ENCODE measurements at places on chromosomes 5 and 9.

GRCh38 chr5:761059-761771, 23.3 kb downstream of the ZDHHC11B start:
- DNase-seq: no peak

- no peak for DNase-seq
Measured at GRCh38 chr5:79075646-79076426, 6.3 kb downstream of the BHMT2 start.

DNA sequence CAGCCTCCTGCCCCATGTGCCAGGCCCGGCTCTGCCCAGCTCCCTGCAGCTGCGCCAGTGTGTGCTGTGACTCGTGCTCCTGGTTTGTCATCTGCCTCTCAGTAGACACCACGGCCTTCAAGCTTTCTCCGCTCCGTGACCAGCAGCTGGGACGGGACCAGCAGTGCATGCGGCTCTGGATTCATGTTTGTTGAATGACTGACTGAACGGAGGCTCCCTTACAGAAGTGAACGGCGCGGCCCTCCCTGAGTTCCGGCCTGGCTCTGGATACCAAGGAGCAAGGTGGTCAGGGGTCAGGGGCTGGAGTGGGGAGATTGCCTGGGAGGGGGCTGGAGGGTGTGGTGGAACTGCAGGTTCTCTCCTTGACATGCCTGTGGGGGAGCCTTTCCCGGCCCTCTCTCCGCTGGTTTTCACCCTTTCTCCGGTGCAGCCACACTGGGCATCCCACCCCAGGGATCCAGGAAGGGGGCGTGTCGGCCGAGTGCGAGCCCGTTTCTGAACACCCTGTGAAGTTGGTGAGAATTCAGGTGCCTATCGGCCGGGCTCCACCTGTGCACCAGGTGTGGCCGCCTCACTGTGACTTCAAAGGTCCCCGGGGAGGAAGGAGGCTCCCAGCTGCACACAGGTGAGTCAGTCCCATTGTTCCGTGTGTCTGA, 11.1 kb upstream of the CEP72 start:
- DNase-seq: no peak

- DNase-seq: no peak
Measured at GRCh38 chr9:4011054-4011453, 288.8 kb downstream of the GLIS3 start.

- peak; percentile 32 for DNase-seq
Measured at GRCh38 chr9:7095058-7095457, 337.3 kb downstream of the KDM4C start.

DNA sequence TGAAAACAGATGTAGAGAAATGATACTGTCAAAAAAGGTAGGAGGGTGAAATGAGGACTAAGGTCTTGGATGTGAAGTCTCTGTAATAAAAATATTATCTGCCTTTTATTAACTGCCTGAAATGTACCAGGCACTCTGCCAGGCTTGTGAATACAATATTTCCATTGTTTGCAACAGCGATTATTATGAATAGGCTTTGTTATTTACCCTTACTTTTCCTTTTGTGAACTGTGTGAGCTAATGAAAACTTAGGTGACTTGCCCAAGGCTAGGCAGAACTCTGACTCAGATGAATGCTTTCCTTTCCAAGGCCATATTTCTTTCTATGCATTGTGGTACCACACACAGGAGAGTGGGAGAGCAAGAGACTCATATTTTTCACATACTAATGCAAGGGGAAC, 204.1 kb downstream of the CDH12 start:
- no peak for DNase-seq

DNA sequence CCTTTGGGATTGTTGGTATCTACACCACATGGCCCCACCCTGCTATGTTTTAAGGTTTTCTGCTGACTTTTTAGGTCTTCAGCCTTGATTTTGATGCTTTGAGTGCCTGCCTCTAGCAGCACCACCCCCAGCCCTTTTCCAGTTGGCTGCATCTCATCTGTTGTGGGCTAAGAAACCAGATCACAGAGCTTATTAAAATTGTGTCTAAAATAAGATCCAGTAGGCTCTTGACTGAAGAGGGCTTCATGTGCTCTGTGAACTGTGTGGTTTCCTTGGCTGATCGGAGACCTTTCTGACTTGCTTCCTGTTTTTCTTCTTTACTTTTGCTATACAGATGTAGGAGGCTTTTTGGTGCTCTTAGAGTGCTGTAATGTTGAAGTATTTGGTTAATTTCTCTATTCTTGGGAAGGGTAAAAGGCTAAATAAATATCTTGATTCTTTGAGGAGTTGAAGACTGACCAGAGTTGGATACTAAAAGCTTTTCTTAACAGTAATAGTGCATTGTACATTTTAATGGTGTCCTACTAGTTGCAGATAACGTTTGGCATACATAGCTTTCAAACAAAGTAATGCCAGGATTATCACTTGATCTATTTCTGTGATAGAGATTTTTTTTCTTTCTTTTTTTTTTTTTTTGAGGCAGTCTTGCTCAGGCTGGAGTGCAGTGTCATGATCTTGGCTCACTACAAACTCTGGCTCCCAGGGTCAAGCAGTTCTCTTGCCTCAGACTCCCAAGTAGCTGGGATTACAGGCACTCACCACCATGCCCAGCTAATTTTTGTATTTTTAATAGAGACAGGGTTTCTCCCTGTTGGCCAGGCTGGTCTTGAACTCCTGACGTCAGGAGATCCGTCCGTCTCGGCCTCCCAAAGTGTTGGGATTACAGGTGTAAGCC, 4.5 kb downstream of the UBE2D2 start:
- peak; percentile 95 for DNase-seq

DNA sequence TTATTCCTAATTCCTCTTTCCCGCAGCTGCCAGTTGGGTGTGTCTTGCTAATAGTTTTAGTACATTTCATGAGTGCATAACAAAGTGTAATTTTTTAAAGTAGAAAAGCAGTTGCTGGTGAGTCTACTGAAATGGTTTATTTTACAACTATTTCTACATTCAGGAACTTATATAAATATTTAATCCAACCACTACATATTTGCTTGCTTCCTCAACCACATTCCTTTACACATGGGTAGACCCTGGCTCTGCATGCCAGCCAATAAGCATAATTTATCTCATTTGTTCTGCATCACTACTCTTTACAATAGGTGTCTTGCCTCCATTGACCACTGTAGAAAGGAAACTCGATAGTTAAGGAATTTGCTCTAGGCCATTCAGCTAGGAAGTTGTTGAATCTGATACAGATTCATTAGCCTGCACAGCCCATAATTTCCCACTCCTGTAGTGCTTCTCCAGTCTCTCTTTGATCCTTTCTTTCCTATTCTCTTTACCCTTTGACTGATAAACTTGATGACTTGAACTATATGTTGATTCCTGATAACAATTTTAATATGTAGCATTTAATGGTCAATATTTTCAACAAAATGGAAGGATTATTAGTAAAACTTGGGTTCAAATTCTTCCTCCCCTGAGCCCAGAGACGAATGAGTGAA, 342.5 kb upstream of the ACTBL2 start:
- DNase-seq: no peak

GRCh38 chr5:88553986-88554385, 285.3 kb upstream of the TMEM161B start:
- no peak for DNase-seq

DNA sequence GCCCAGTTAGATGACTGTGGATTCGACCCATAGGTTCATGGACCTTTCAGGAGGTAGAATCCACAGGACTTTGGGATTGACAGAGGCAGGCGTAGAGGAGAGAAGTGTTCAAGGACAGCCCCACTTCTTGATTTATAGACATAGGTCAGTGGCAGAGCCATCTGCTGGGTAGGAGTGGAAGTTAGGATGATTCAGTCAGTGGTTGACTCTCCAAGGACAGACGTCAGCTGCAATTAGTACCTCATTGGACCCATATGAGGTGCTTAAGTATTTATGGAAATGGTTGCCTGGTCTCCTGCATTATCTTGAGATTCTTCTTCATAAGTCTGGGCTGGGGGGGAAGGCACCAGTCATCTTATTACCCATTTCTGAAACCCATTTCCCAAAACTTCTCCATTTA, 70.9 kb downstream of the SH3RF2 start:
- DNase-seq: no peak

GRCh38 chr9:82829818-82830217, 233.1 kb downstream of the RASEF start:
- DNase-seq: no peak

DNA sequence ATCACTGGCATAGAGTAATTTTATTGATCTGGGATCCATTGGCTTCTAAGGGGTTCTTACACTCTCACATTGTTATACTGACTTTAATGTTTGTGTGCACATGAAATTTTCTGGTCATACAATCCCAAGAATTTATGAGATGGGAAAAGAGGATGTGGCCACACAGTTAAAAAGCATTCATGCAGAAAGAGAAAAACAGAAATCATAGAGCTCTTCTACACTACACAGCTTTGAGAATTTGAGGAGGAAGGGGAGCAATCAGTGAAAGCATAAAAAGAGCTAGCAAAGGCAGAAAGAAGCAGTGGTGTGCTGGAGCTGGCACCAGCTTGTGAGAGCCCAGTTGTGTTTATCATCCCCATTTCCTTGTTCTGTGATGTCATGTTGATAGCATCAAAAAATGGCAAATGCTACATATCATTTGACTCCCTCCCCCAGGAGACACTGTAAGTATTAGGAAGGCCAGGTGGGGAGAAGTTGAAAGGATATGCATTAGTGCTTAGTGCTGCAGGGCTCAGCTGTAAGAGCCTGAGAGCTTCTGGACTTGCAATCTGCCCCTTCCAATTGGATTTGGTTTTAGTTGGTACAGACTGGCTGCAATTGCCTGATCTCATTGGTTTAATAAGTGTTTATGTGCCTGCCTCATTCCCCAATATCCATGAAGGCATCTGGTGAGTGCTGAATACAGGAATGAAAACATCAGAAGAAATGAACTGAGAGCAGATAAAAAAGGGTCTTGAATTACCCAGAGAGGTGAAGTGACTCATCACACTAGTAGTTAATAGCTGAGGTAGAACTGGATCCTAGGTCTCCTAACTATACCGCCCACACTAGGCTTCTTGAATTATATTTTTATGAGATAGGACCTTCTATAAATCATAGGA, 30.9 kb downstream of the RHOBTB3 start:
- DNase-seq: peak; percentile 15

DNA sequence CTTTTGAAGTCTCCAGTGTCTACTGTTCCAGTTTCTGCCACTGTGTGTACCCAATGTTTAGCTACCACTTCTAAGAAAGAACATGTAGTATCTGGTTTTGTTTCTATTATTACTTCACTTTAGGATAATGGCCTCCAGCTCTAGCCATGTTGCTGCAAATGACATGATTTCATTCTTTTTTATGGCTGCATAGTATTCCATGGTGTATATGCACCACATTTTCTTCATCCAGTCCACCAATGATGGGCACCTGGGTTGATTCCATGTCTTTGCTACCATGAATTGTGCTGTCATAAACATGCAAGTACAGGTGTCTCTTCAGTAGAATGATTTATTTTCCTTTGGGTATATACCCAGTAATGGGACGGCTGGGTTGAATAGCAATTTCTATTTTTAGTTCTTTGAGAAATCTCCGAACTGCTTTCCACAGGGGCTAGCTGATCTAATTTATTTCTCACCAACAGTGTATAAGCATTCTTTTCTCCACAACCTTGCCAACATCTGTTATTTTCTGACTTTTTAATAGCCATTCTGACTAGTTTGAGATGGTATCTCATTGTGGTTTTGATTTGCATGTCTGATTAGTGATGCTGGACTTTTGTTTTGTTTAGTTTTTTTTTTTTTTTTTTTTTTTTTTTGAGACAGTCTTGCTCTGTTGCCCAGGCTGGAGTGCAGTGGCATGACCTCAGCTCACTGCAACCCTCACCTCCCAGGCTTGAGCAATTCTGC, 68.9 kb downstream of the WDR41 start:
- no peak for DNase-seq

GRCh38 chr5:132905938-132906337, 32.5 kb downstream of the LEAP2 start:
- peak; percentile 50 for DNase-seq

DNA sequence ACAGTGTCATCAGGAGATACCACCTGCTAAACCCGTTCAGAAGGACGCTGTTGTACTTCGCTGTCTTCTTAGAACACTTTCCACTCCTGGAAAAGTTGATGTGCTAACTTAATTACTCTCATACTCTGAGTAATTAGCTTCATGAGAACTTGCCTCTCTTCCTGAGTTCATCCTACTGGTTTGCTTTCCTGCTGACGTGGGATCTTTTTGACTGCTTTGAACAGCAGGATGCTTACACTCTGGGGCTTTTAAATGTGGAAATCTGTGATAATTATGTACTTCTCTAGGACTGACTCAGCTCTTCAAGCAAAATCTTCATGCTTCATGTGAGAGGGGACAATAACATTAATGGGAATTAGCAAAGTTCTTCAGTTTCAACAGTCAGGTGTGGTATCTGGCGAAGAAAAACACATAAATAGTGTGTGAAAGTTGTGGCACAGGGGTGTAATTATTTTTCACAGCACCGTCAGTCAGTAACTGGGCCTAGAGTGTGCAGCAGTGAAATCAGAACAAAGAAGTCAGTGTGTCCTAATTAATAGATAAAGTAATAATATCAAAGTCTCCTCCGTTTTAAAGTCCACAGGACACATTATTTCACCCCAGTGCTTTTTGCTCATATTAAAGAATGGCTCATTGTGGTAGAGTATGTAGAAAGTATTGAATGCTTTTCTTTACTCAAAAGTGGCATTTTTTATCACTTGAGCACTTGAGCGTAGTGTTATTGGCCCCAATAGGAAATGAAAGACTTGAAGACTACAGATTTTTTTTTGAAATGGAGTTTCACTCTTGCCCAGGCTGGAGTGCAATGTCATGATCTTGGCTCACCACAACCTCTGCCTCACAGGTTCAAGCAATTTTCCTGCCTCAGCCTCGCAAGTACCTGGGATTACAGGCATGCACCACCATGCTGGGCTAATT, 140.9 kb upstream of the DMRT1 start:
- no peak for DNase-seq

GRCh38 chr9:99050292-99050911, 54.5 kb upstream of the TGFBR1 start:
- no peak for DNase-seq

- peak; percentile 14 for DNase-seq
Measured at GRCh38 chr5:159682623-159683022, 233.7 kb upstream of the ADRA1B start.

- no peak for DNase-seq
Measured at GRCh38 chr5:160315968-160316367, 3.6 kb upstream of the CCNJL start.

DNA sequence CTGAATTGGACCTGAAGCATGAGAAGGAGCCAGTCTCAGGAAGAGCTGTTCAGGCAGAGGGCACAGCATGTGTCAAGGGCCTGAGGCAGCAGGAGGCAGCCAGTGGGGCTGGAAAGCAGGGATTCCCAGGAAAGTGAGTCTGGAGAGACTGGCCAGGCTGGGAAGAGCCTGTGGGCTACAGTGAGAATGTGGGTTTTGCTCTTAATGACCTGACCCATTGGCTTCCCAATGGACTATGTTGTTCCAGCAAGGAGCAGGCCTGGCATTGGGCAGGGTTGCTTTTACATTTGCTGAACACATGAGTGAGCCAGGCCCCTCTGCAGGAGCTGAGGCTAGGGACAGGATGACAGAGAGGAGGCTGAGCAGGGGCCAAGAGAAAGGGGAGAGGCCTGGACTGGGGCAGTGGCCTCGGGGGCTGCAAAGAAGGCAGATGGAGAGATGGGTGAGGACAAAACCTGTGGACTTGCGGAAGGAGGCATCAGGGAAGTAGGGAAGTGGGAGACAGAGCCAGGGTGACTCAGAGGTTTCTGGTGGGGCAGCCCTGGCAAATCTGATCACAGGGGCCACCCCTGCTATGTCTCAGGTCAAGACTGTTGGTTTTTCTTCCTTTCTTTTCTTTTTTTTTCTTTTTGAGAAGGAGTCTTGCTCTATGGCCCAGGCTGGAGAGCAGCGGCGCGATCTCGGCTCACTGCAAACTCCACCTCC, 65.9 kb upstream of the NEK6 start:
- no peak for DNase-seq

GRCh38 chr5:148864113-148864841, 37.9 kb downstream of the ADRB2 start:
- DNase-seq: no peak

Data from NAMALWA (cell line).